ENCODE measurements at places on chromosomes 16 and 17.
A peak's percentile ranks its signal among the peaks of the same experiment; 100 is the strongest.

DNA sequence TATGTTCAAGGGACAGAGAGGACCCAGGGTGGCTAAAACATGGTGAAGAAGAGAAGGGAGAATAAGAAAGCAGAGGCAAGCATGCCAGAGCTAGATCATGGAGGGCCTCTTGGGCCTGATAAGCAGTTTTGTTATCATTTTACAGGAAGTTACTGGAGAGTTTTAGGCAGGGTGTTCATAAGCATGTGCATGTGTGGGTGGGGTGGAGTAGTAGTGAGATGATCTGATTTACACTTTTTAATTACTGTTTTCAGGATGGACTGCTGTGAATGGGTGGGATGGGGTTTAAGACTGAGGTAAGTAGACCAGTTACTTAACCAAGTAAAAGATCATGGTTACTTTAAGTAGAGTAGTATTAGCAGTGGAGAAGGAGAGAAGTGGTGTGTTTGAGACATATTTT, 173.6 kb downstream of the PHKB start:
- DNase-seq: no peak

- no peak for DNase-seq
Measured at GRCh38 chr17:53186001-53186400, 636.7 kb upstream of the KIF2B start.

GRCh38 chr16:590188-590814, 435 bp downstream of the RAB40C start:
- no peak for DNase-seq

GRCh38 chr16:63578791-63579190, 1542.6 kb upstream of the CDH8 start:
- DNase-seq: no peak

DNA sequence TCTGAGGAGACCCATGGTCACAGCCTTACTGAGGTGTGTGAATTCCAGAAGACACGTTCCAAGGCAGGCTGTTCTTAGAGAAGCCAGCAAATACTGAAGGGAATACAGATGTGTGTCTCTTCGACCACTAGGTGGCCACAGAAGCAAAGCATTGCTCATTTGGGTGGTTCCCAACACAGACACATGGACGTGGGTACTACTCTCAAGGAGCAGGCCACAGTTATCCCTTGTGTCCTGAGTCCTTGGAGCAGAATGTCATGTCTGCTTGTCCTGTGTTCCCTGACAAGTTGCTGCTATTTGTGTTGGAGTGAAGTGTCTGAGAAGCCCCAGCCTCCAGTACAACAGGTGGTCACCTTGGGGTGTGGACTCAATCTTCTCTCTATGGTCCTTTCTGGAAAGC, 30.3 kb downstream of the HMOX2 start:
- DNase-seq: peak; percentile 55

GRCh38 chr17:9064311-9064834, 43.1 kb downstream of the NTN1 start:
- DNase-seq: no peak

GRCh38 chr17:50863221-50863843, 2.8 kb downstream of the TOB1 start:
- peak; percentile 12 for DNase-seq

DNA sequence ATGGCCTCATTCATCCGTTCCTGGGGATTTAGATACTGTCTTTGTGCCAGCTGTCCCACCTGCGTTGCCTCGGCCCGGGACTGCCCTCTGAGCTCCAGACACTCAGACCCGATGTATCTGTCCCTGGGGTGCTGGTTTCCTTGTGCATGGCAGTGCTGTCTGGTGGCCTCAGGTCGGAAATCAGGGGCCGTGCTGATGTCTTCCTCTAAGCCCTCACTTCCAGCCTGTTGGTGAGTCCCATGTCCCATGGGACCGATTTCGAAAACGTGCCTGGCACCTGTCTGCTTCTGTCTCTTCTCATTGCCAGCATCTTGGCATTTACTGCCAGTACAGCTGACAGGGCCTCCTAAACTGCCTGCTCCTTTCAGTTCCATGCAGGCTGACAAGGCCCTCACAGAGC, 22.1 kb downstream of the NT5M start:
- no peak for DNase-seq

DNA sequence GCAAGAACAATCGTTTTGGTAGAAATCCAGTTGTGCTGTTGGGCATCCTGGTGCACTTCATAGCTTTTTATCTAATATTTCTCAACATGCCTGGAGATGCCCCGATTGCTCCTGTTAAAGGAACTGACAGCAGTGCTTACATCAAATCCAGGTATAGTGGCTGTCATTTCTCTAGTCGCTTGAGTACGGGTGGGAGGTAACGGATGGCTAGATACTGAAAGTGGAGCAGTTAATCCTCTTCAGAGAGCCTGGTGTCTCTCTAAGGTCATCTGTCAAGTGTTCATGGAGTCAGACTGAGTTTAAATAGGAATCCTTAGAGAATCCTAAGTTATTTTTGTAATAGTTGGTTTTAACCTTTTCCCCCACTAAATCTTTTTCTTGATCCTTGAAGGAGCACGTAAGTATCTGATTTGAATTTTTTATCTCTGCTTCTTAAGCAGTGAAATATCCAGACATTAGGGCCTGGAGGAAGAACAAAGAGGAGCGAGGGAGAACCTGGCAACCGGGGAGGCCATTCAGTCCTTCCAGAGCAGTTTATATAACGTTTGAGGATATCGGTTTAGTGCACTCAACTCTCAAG, 37.2 kb downstream of the MFSD11 start:
- DNase-seq: no peak

DNA sequence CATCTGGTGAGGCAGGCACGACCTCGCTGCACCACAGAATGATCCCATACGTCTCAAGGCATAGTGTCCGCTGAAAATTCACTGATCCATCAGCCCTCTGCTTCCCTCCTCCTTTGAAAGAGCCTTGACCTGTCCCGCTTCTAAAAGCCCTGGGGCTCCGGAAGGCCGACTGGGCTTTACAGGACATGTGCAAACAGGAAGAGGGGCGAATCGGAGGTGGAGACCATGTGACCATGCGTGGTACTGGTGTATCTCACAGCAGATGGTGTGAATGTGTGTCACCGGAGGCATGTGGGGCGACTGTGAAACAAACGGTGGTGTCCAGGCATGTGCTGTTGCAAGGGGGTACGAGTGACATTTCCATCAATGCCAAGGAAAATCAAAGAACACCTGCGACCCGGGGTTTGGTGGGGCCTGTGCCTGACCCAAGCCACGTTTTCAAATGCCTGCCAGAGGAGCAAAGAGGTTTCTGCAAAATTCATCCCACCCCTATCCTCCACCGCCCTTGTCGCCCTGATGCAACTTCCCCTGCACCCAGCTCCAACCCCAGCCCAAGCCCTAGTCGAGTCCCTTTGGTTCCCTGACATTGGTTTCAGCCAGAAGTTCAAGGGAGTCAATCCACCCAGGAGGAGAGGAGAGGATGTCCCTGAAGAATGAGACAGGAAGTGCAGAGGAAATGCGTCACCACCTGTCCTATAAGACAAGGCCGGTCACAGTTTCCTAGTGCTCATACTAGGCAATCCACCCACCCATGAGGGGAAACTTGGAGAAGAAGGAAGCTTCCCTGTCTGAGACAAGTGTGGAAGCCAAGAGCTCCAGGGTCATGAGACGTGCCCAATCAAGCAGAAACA, 5.9 kb upstream of the KCNJ18 start:
- DNase-seq: no peak

GRCh38 chr16:20949660-20950059, 49.1 kb downstream of the LYRM1 start:
- no peak for DNase-seq

DNA sequence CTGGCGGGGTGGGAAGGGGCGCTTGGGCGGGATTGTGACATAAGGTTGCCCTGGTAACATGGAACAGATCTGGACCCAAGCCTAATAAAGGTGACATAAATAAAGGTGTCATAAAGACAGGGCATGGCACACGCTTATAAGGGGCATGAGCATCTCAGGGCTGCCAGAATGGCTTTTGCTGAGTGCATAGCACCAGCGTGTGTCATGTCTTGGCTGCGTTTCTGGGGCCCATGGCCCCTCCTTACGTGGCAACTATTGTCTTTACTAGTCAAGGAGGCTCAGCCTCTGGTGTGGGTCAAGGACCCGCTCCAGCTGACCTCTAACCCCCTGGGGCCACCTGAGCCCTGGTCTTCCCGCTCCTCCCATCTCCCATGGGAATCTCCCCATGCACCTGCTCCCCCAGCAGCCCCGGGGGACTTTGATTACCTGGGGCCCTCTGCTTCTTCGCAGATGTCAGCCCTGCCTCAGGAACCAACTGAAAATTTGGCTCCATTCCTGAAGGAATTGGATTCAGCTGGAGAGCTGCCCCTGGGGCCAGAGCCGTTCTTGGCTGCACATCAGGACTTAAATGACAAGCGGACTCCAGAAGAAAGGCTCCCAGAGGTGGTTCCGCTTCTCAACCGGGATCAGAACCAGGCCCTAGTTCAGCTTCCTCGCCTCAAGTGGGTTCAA, 13.9 kb downstream of the LRRC37B start:
- DNase-seq: no peak

GRCh38 chr17:80295146-80295545, 34.5 kb downstream of the RNF213 start:
- no peak for DNase-seq

DNA sequence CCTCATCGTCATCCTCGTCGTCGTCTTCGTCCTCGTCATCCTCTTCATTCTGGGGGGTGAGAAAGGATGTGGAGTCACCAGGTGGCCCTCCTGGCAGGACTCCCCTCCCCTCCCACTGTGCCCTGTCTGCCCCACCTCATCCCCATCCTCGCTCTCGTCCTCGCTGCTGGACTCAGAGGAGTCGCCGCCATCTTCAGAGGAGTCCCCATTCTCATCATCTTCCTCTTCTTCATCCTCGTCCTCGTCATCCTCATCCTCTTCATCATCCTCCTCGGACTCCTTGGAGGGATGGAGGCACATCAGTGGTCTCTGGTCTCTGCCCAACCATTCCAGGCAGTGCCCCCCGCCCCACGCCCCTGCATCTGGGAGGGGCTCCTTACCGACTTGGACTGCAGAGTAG, 7.6 kb upstream of the ATXN7L3 start:
- no peak for DNase-seq

- no peak for DNase-seq
Measured at GRCh38 chr17:62057696-62058095, 7.4 kb downstream of the MED13 start.

GRCh38 chr16:69703638-69704037, 22.7 kb downstream of the NQO1 start:
- DNase-seq: no peak

- no peak for DNase-seq
Measured at GRCh38 chr17:64045176-64045575, 24.7 kb upstream of the ICAM2 start.

GRCh38 chr17:43199633-43200032, 12.0 kb upstream of the TMEM106A start:
- no peak for DNase-seq

DNA sequence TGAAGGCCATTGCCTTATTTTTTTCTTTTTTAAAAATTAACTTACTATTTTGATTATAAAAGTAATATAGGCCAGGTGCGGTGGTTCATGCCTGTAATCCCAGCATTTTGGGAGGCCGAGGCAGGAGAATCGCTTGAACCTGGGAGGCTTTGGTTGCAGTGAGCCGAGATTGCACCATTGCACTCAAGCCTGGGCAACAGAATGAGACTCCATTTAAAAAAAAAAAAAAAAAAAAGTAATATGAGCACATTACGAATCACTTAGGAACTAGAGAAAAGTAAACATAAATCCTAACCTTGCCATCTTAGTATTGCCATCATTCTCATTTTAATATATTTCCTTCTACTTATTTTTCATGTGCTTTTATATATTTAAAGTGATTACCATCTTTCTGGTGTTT, 12.9 kb upstream of the TACO1 start:
- DNase-seq: no peak

DNA sequence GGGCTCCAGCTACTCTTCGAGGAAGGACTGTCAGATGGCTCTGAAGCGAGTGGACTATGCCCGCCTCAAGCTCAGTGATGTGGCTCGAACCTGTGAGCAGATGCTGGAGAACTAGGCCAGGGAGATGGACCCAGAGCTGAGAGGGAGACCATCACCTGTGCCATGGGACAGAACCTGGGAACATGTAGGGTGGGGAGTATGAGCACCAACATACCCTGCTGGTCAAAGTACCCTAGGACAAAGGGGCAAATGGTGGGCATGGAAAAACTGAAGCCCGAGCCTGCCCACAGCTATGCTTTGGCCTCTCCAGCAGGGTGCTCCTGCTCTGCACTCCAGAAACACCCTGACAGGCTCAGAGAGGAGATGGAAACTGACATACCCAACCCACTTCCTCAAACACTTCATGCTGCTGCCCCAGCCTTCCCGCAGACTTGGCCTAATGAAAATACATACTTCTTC, 1.9 kb downstream of the MED11 start:
- no peak for DNase-seq

- DNase-seq: no peak
Measured at GRCh38 chr16:404971-405486, 3.3 kb downstream of the DECR2 start.

GRCh38 chr16:70496513-70496912, 26.8 kb downstream of the COG4 start:
- DNase-seq: no peak

DNA sequence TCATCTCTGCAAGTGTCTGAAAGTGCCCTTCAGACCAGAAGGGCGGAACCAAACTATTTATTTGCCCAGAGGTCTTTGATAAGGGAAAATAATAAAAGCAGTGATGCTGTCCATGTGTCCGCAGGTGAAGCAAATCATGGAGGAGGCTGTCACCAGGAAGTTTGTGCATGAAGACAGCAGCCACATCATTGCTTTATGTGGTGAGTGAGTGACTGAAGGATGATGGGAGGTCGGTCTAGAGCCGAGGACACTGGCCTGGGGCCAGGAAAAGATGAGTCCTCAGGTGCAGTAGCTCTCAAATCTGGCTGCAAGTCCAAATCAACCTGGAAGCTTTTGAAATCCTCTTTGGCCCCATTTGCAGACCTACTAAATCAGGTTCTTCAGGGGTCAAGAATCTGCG, 6.1 kb downstream of the SGSM2 start:
- no peak for DNase-seq

GRCh38 chr17:50452630-50453300, 15.9 kb downstream of the CHAD start:
- DNase-seq: no peak

GRCh38 chr17:80765241-80765961, 220.8 kb downstream of the RPTOR start:
- DNase-seq: no peak

DNA sequence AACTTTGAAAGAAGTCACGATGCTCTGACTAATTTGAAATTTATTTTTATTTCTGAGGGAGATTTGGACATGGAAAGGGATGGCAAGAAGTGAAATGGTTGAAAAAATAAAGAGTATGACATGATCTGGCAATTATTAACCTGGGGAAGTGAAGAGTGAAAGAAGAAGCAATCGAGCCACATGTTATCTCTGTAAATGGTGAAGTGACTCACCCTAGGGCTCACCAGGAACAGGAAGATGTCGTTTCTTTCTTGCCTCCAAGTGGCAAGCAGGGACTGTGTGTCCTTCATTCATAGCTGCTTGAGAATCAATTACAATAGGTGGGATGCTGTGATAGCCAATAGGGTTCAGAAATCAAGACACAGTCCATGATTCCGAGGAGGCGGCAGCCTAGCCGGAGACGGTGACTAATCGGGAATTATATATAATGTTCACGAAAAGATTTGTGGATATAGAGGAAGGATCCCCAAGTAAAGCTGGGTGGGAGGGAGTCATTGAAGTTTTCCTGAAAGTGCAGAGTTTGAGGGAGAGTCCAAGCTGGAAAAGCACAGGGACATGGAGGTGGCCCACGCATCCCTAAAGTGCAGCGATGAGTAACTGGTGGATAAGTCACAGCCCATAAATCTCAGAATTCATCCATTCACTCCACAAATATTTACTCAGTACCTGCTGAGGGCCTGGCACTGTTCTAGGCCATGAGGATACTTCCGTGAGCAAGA, 18.2 kb upstream of the KRT20 start:
- DNase-seq: no peak

- DNase-seq: no peak
Measured at GRCh38 chr16:14378689-14379467, 251.2 kb downstream of the PARN start.

Measured in activated T-cell treated with anti-CD3 and anti-CD28 coated beads for 24 hours (primary cell).